ENCODE measurements at places on chromosomes 16 and 17.

- H3K4me1 ChIP-seq, result peaks cover 87% of the 10 kb centered on the region
- H3K27ac ChIP-seq, result peak overlapping the region; percentile 36
- no peaks in the 10 kb centered on the region for H3K36me3 ChIP-seq
These were observed 318.4 kb downstream of the SEC14L1 start for GRCh38 chr17:77459018-77459755.

GRCh38 chr16:81546781-81547180 is 102.2 kb downstream of the CMIP start:
- H3K27ac ChIP-seq, result no peak overlapping the region
- no peaks in the 10 kb centered on the region for H3K27me3 ChIP-seq
- no peaks in the 10 kb centered on the region for H3K36me3 ChIP-seq
- DNase-seq, result peak; percentile 36
- no peak overlapping the region for H3K4me3 ChIP-seq

GRCh38 chr17:54919425-54919824 is 18.8 kb downstream of the TOM1L1 start:
- H3K4me3 ChIP-seq, result no peak overlapping the region
- no peak for DNase-seq
- H3K27me3 ChIP-seq, result no peaks in the 10 kb centered on the region
- H3K27ac ChIP-seq, result no peak overlapping the region

- H3K4me1 ChIP-seq, result peaks cover 21% of the 10 kb centered on the region
- H3K27me3 ChIP-seq, result peaks cover 74% of the 10 kb centered on the region
- no peaks in the 10 kb centered on the region for H3K36me3 ChIP-seq
- no peak for DNase-seq
These were observed 453 bp downstream of the MMP25 start for GRCh38 chr16:3046641-3047386.

- H3K36me3 ChIP-seq, result no peaks in the 10 kb centered on the region
- no peak for DNase-seq
- H3K27ac ChIP-seq, result no peak overlapping the region
- H3K4me1 ChIP-seq, result peaks cover 12% of the 10 kb centered on the region
- H3K4me3 ChIP-seq, result no peak overlapping the region
These were observed 4.4 kb downstream of the NSMCE1 start for GRCh38 chr16:27264151-27264550.

DNA sequence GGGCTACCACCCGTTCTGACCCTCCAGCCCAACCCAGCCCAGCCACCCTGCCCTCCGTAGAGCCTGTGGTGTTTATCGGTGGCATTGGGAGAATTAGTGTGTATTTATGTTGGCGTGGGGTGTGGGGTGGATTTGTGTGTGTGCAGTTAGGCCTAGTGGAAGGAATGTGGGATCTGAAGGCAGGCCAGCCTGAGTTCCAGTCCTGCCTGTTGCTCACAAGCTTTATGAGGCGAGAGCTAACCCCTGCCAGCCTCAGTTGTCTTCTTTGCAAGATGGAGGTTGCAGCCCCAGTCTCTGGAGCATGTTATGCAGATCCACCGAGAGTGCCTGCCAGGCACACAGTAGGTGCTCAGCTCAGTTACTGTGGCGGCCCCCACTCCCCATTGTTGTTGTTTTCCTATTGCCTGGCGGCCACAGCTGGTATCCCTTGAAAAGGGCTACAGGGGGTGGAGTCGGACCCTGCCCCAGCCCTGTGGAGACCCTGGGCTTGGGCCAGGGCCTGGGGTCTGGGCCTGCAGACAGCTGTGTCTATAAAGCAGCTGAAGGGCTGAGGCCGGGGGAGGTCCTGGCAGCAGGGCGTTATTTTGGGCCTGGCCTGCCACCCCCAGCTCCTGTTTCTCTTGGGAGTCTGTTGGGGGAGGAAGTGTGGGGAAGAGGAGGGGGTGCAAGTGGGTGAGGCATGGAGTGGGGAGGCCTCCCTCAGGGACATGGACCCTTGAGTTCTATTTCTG is 5.1 kb downstream of the ERBB2 start:
- H3K27ac ChIP-seq, result peak overlapping the region; percentile 76
- peaks cover 32% of the 10 kb centered on the region for H3K36me3 ChIP-seq
- H3K27me3 ChIP-seq, result peaks cover 5% of the 10 kb centered on the region
- no peak for DNase-seq
- peaks cover 62% of the 10 kb centered on the region for H3K4me1 ChIP-seq

DNA sequence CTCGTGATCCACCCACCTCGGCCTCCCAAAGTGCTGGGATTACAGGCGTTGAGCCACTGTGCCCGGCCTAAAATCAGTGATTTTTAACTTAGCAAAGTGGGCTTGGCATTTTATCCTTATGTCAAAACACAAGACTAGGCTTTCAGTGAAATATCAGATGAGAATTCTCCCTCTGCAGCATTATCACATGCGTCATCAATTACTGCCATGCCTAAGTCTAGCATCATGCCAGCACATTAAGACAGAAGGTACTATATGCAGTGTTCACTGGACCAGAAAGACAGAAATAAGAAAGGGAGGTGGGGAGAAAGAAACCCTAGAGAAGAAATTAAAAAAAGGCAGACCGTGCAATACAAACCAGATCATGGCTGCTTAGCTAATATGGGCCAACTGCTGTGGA is 29.8 kb downstream of the GPATCH8 start:
- DNase-seq, result no peak
- H3K27ac ChIP-seq, result no peak overlapping the region
- no peaks in the 10 kb centered on the region for H3K4me1 ChIP-seq
- H3K27me3 ChIP-seq, result no peaks in the 10 kb centered on the region
- H3K4me3 ChIP-seq, result no peak overlapping the region
- peaks cover 28% of the 10 kb centered on the region for H3K36me3 ChIP-seq

- DNase-seq, result no peak
- H3K4me1 ChIP-seq, result peaks cover 26% of the 10 kb centered on the region
- H3K4me3 ChIP-seq, result no peak overlapping the region
- no peaks in the 10 kb centered on the region for H3K36me3 ChIP-seq
- H3K27me3 ChIP-seq, result no peaks in the 10 kb centered on the region
These were observed 5.5 kb downstream of the CCL17 start for GRCh38 chr16:57409870-57410587.

- no peak overlapping the region for H3K27ac ChIP-seq
- H3K4me1 ChIP-seq, result peaks cover 7% of the 10 kb centered on the region
- no peak overlapping the region for H3K4me3 ChIP-seq
- no peaks in the 10 kb centered on the region for H3K36me3 ChIP-seq
- H3K27me3 ChIP-seq, result no peaks in the 10 kb centered on the region
- no peak for DNase-seq
These were observed 11.9 kb upstream of the CCL17 start for GRCh38 chr16:57392694-57393093.

DNA sequence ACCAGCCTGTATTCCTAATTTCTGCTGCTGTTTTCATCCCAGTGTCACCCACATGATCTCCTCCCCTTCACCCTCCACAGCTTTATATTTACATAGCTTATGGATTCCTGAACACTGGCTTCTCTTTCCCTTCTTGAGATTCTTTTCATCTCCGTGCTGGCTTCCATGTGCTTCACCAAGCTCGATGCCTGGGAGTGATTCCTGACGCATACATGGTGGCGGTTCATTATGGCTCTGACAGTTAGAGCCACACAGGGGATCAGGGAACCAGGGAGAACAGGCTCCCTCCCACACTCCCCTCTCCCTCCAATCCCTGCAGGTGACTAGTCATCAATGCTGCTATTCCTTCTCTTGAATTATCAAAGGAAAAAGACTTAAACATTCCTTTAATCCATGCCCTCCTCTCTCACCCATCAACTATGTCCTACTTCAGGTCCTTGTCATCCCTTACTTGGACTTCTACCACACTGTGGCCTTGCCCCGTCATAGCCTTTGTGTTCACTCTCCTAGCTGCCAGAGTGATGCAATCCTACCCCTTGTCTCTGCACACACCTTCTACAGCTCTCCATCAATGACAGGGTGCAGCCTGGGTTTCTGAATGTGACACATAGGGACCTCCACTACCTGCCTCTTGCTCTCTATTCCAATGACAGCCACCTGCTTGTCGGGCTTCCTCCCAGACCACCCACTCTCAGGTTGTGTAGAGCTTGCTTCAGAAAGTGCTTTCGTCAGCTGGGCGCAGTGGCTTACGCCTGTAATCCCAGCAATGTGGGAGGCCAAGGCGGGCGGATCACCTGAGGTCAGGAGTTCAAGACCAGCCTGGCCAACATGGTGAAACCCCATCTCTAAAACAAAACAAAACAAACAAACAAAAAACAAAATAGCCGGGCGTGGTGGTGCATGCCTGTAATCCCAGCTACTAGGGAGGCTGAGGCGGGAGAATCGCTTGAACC is 43.6 kb downstream of the MYH13 start:
- DNase-seq, result no peak
- no peaks in the 10 kb centered on the region for H3K36me3 ChIP-seq
- no peak overlapping the region for H3K27ac ChIP-seq
- H3K4me1 ChIP-seq, result no peaks in the 10 kb centered on the region

- no peak for DNase-seq
- H3K4me3 ChIP-seq, result no peak overlapping the region
- H3K27ac ChIP-seq, result no peak overlapping the region
- H3K4me1 ChIP-seq, result no peaks in the 10 kb centered on the region
- H3K27me3 ChIP-seq, result no peaks in the 10 kb centered on the region
- no peaks in the 10 kb centered on the region for H3K36me3 ChIP-seq
These were observed 36.6 kb downstream of the BCO1 start for GRCh38 chr16:81275064-81275532.

- peaks cover 20% of the 10 kb centered on the region for H3K36me3 ChIP-seq
- DNase-seq, result no peak
- H3K4me1 ChIP-seq, result peaks cover 12% of the 10 kb centered on the region
- no peak overlapping the region for H3K4me3 ChIP-seq
- H3K27ac ChIP-seq, result no peak overlapping the region
These were observed 11.1 kb downstream of the CCDC57 start for GRCh38 chr17:82201498-82201910.

GRCh38 chr17:4743898-4744297 is 4.2 kb upstream of the CXCL16 start:
- H3K4me1 ChIP-seq, result peaks cover 9% of the 10 kb centered on the region
- H3K27me3 ChIP-seq, result peaks cover 7% of the 10 kb centered on the region
- H3K27ac ChIP-seq, result no peak overlapping the region

GRCh38 chr17:45060382-45060796 is 728 bp upstream of the NMT1 start:
- peaks cover 50% of the 10 kb centered on the region for H3K4me1 ChIP-seq
- no peaks in the 10 kb centered on the region for H3K27me3 ChIP-seq
- H3K4me3 ChIP-seq, result peak overlapping the region; percentile 96
- no peak for DNase-seq
- H3K36me3 ChIP-seq, result peaks cover 5% of the 10 kb centered on the region
- peak overlapping the region; percentile 91 for H3K27ac ChIP-seq

DNA sequence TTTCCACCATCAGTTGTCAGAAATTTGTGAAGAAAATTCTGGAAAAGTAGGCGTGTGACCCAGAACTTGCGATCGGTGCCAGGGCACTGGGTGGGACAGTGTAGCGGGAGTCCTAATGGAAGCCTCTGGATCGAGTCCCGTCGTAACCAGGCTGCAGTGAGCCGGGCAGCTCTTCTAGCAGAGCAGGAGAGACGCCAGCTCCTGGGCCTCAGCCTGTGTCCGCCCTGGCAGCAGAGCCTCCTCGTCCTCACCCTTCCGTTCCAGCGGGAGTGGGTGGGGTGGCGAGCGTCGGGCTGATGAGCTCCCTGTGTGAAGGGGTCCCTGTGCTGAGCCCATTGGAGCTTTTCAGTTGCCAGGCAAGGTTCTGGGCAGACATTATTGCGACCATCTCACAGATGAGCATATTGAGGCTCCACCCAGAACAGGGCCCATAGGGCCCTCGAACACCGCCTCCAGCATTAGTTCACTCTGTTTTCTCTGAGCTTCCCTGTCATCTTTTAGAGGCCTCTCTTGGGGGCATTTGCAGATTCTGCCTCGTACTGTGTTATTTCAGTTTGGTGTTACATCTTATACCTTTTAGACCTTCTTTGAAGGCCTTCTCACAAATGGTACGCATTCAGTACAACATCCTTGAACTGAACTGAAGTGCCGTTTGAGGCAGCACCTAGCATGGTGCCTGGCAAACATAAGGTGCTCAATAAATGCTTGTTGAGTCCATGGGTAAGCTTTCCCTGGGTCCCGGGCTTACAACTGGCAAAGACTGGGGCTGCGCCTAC is 207.1 kb upstream of the CIBAR2 start:
- DNase-seq, result no peak
- H3K4me1 ChIP-seq, result peaks cover 24% of the 10 kb centered on the region
- no peak overlapping the region for H3K27ac ChIP-seq
- no peaks in the 10 kb centered on the region for H3K36me3 ChIP-seq

- no peaks in the 10 kb centered on the region for H3K27me3 ChIP-seq
- no peaks in the 10 kb centered on the region for H3K36me3 ChIP-seq
- peak overlapping the region; percentile 41 for H3K27ac ChIP-seq
- no peak for DNase-seq
These were observed 365.6 kb downstream of the SLC39A11 start for GRCh38 chr17:72726936-72727335.

- no peaks in the 10 kb centered on the region for H3K36me3 ChIP-seq
- no peak overlapping the region for H3K4me3 ChIP-seq
- H3K27ac ChIP-seq, result no peak overlapping the region
- no peaks in the 10 kb centered on the region for H3K4me1 ChIP-seq
These were observed 94.0 kb downstream of the SKAP1 start for GRCh38 chr17:48335858-48336500.

DNA sequence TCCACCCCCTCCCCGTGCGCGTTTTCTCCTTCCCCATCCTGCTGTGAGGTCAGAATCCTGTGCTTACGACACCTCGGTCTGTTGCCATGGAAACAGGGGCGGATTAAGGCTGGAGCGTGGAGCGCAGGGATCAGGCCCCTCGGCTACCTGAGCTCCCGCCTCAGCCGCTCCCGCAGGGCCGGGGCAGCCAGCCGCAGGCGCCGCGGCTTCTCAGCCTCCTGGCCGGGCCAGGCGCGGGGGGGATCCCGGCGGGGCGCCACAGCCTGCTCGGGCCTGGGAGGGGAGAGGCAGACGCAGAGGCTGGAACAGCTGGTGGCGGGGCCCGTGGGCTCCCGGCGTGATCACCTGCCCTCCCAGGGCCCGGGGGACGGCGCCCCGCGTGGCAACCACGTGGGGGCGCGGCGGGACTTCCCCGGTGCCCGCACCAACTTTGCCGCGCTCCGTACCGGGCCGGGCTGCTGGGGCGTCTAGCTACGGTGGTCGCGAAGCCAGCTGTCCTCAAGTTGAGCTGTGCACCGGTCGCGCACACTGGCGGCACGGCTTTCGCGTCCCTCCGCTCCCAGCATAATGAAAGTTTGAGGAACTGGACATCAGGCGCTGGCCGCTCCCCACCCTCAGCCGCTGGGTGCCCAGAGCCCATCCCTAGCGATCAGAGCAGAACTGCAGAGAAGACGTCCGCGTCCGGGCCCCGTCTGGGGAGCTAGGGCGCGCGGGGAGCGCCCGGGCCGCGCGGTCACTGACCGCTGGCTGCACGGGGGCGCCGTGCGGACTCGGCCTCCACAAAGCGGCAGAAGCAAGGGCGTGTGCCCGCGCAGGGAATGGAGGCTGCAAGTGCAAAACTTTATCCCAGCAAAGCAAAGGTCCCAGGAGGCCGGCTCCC is 1.2 kb downstream of the RTN4RL1 start:
- H3K27me3 ChIP-seq, result peaks cover 56% of the 10 kb centered on the region
- no peaks in the 10 kb centered on the region for H3K36me3 ChIP-seq
- H3K4me3 ChIP-seq, result peak overlapping the region; percentile 64
- H3K27ac ChIP-seq, result peak overlapping the region; percentile 60

GRCh38 chr16:75086281-75086680 is 30.3 kb downstream of the LDHD start:
- no peak overlapping the region for H3K27ac ChIP-seq
- H3K36me3 ChIP-seq, result no peaks in the 10 kb centered on the region
- peaks cover 41% of the 10 kb centered on the region for H3K4me1 ChIP-seq
- H3K27me3 ChIP-seq, result no peaks in the 10 kb centered on the region
- H3K4me3 ChIP-seq, result no peak overlapping the region

- DNase-seq, result no peak
- H3K4me3 ChIP-seq, result peak overlapping the region; percentile 51
- H3K36me3 ChIP-seq, result no peaks in the 10 kb centered on the region
- H3K27me3 ChIP-seq, result peaks cover 16% of the 10 kb centered on the region
- peak overlapping the region; percentile 46 for H3K27ac ChIP-seq
These were observed 636 bp upstream of the RAP1GAP2 start for GRCh38 chr17:2795441-2796163.

- peaks cover 6% of the 10 kb centered on the region for H3K27me3 ChIP-seq
- H3K4me1 ChIP-seq, result no peaks in the 10 kb centered on the region
- no peaks in the 10 kb centered on the region for H3K36me3 ChIP-seq
- H3K4me3 ChIP-seq, result no peak overlapping the region
These were observed 16.0 kb upstream of the SCNN1B start for GRCh38 chr16:23286131-23286532.

All from lower lobe of right lung (tissue), 2 donors.